ENCODE measurements at places on chromosomes 11 and 22.

DNA sequence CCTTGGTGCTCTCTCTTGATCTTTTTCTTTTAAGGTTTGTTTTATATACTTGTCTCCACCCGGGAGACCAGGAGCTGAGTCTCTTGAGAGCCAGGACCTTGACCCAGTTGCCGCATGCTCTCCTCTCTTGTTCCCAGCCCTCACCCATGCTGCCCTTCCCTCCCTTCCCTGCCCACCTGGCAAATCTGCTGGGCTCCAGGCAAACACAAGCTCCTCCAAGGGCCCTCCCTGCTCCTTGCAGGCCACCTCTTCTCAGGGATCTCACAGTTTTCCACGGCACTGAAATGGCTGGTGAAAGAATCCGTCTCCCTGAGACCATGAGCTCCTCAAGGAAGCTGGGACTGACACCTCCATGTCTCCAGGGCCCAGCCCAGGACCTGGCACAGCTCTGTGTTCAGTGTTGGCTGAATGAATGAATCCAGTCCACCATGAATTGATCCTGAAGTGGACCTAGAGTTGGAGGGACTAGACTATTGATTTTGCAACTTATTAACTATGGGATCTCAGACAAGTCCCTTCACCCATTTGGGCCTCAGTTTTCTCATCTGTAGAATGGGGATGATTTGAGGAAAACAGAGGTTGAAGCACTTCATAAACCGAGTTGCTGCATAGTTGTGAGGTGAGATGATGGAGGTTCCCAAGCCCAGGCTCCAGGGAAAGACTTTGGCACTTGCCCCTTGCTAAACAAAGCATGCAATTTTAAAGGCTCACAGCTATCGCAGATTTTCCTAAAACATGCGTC, 25.1 kb upstream of the FBLN1 start:
- DNase-seq = no peak

- no peak for DNase-seq
These were observed 30.1 kb downstream of the RCN1 start for GRCh38 chr11:32121012-32121411.

DNA sequence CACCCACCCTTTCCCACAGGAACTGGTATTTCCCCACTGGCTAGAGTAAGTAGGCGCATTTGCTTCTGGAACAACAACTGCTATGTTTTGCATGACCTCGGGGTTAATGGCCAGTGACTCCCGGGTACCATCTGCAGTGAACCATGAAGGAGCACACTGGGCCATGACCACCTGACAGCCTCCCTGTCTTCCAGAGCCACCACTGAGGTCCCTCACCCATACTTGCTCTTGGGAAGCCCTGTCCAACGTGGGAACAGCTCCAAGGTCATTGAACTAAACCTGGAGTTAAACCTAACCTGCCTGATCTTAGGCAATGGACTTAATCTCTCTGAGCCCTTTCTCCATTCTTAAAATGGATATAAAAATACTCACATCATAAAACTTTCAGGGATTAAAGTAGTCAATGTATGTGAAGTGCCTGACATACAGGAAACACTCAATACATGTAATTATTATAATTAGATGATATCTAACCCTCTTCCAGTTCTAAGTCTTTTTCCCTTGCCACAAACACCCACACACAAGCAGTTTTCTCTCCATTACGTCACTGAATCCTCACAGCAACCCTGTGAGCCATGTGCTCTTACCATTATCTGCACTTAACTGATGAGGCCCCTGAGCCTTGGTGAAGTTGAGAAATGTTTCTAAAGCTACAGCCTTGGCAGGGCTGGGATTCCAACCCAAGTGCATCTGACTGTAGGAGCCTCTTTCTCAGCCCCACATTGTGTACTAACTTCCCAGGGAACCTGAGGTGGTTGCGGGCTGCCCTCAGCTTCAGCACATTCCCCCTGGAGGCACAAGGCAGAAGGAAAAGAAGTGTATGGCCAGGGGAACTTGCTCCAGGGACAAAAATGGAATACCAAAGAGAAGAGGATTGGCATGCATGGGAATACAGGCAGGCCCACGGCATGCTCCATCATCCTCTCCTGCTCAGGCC, 74.5 kb upstream of the NCAM1 start:
- DNase-seq = no peak

- DNase-seq = no peak
These were observed 42.4 kb downstream of the SMCO4 start for GRCh38 chr11:93500759-93501158.

GRCh38 chr11:130403271-130403804, 25.1 kb downstream of the ADAMTS8 start:
- peak; percentile 43 for DNase-seq

DNA sequence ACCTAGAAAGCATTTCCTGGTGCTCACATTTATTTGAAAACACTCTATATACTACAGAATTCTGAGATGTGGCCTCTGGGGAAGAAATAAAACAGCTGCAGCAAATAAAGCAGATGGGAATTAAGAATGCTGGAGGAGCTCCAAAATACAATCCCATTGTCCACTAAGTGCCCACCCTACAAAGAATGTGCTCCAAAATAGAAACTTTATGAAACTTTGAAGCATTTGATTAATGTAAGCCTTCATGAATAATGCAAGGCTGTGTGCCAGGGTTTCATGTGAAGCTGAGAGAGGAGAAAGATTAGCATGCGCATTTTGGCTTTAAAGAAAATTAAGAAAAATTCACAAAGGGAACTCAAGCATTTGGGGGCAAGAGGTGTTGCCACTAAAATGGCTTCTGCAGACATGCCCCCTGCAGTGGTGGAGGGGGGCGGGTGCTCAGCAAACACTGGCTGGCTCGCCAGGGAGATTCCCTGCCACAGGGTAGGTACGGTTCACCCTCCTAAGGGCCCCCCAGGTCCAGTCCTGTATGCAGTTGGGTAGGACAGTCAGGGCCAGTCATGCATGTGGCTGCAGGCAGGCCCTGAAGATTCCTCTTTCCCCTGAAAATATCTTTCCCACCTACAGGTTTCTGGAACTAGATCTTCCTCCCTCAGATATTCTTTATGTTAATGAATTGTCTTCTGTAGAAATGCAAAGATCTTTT, 46.6 kb upstream of the RCN1 start:
- no peak for DNase-seq

- DNase-seq = no peak
These were observed 23.5 kb upstream of the THY1 start for GRCh38 chr11:119446434-119446833.

Measured in posterior cingulate gyrus (tissue), 11 donors.